ENCODE measurements at places on chromosomes 7 and 10.

GRCh38 chr10:24575481-24576002 is 148.1 kb downstream of the ARHGAP21 start:
- DNase-seq, result peak; percentile 43

DNA sequence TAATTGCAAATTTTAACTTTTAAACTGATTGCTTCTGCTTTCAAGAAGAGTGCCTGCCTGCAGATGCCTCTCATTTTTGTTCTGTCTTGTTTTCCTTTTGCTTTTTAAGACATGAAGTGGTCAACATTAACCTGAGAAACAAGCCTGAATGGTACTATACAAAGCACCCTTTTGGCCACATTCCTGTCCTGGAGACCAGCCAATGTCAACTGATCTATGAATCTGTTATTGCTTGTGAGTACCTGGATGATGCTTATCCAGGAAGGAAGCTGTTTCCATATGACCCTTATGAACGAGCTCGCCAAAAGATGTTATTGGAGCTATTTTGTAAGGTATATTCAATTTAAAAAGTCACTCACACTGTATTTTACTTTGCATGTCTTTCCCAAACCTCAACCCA is 8.8 kb downstream of the GSTO2 start:
- no peak for DNase-seq

DNA sequence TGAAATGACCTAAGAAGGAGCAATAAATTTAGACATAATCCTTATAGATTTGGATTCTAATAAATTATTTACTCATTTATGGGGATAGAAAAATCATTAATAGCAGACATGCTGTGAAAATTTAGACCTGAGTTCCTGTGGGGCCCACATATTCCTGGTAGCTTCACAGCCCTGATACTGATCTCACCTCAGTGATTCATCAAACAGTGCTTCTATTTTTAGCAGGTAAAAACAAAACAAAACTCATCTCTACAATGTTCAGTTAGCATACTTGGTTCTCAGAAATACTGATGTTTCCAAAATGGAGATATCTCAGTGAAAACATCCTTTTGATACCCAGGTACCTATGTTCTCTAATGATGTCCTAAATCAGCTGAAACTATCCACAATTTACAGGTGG is 841.1 kb upstream of the SORCS1 start:
- DNase-seq, result no peak

DNA sequence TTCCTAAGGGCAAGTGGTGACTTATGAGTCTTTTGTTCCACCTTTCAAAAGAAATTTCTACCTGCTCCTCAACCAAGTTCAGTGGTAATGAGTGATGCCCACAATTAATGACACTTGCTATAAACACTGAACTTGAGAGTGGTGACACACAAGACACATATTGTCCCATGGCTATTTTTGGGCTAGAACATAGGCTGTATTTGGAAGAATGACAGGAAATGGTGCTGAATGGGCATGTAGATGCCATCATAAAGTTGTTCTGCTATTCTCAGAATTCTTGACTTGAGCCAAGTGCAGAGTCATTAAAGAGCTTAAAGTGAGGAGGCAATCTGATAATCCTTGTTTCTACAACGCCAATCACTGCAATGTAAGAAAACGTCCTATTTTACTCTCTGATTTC is 313.3 kb downstream of the AGMO start:
- DNase-seq, result no peak

DNA sequence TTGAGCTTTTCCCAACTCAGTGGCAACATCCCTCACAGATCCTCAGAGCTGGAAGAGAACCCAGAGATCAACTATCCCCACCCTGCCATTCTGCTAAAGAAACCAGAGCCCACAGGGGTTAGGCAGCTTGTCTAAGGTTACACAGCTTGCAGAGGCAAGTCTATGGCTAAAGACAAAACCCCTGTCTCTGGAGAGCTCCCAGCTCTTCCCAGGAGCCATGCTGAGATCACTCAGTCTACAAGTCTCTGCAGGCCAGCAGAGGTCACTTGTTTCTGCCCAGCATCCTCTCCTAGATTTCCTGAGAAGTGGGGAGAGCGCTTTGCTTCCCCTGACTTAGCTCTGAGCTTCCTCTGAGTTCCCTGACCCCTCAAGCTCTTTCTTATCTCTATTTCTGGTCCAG is 28.5 kb upstream of the LOXL4 start:
- DNase-seq, result no peak

- DNase-seq, result no peak
Measured at GRCh38 chr7:42022791-42023190, 214.2 kb downstream of the GLI3 start.

DNA sequence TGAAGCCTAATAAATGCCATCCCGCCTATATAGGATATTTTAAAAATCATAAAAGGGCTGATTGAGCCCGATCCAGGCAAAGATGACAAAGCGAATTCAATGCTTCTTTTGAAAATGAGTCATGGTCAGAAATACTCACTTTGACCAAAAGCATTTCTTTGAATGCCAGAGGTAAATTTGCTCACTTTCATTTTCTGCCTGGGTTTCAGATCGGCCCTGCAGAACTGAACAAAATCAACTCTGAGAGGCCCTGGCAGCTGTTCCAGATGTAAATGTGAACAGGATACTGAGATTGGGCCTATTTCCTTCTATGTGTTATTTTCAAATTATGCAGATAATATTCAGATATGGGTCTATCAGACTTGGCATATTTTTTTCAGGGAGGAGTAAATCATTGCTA is 114.8 kb upstream of the ARID5B start:
- peak; percentile 61 for DNase-seq

DNA sequence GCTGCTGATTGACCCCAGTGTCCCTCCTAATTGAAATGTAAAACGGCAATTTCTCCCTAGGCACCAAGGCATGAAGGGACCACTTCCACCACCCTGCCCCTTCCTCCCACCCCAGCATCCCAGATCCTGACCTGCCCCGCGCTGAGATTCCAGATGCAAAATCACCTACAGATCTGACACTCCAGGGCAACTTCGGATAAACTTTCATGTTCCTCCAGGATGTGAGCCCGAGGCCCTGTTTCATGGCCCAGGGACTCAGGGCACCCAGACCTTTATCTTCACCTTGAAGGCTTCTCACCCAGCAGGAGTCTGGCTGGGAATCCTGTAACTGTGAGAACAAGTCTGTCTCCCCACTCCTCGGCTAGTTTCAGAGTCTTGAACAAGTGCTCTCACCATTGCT is 361.8 kb downstream of the PLXNA4 start:
- no peak for DNase-seq
